ENCODE measurements at places on chromosomes 7 and 10.

GRCh38 chr7:52465216-52465615 lies 570.2 kb upstream of the POM121L12 start:
- DNase-seq: no peak

- no peak for DNase-seq
Observed at GRCh38 chr10:29876008-29876555, 183.3 kb downstream of the JCAD start.

DNA sequence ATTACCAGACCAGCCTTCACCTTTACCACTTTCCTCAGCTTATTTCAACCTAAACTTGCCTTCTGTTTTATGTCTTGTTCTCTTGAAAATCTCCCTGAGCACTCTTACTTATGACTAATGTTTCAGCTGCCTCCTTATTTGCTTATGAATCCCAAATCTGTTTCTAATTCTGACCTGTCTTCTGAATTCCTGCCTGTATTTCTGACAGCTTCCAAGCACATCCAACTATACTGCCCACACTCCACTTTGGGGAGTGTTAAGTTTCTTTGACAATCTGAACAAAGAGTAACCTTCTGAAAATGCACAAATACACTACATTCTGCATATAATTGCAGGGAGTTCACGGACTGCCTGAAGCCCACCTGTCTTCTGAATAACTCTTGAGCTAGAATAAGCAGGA lies 48.7 kb downstream of the ARMC3 start:
- no peak for DNase-seq

DNA sequence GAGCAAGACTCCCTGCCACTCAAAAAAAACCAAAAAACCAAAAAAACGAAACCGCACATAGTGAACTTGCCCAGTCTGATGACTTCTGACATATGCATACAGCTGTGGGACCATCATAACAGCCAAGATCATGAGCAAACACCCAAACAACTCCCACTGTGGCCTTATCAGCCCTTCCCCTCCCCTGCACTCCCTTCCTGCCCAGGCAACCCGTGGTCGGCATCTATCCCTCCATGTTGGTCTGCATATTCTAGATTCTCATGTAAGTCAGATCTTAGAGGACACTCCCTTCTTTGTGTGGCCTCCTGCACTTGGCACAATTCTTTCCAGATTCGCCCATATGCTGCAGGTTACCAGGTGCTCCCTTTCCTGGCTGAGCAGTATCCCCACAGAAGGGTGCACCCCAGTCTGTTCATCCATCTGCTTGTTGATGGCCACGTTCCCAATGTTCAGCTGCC lies 72.8 kb downstream of the GNA12 start:
- DNase-seq: no peak

DNA sequence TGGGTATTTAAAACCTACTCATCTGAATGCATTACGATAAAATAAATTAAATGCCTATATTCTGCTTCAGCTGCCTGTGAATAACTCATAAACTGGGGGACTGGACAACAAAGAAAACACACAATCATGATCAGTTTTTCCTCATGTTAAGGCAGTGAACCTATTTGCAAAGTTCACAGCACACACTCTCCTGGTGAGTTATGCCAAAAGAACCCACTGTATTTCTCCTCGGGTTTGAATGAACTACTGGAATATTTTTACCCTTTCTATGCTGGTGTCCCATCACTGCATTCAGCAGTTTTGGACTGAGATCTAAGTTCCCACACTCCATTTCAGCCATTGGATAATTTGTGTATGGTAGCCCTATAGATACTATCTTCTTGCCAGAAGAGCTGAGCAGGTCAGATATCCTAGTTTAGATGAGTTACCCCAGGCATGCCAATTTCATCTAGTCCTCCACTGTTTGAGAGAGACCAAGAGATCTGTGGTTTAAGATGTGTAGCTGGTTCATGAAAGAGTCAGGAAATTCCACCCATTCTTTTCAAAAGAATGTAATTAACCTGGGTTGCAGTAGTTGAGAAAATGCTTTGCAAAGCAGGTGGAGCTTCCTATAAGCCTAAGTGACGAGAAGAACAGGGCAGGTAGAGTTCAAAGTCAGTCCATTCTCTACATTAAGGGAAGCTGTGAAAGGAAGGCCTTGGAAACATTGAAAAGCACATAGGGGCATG lies 101.7 kb downstream of the PLXDC2 start:
- no peak for DNase-seq

GRCh38 chr7:36190447-36191291 lies 37.6 kb downstream of the EEPD1 start:
- no peak for DNase-seq

DNA sequence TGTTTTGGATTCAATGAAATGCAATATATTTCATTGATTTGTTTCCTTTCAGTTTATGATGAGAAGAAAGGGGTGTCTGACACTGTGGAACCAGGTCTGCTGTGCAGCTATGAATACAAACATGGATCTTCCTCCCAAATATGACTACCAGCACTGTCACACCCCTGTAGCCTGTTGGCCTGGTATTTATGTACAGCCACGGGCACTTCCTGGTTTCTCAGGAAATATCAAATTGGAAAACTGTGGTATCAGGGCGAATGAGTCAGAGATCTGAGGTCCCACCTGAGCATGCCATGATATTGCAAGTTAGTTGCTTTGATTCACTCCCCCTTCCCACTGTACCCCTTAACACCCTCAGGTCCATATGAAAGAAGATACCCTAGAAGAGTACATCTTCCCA lies 87.8 kb downstream of the DNMBP start:
- no peak for DNase-seq

DNA sequence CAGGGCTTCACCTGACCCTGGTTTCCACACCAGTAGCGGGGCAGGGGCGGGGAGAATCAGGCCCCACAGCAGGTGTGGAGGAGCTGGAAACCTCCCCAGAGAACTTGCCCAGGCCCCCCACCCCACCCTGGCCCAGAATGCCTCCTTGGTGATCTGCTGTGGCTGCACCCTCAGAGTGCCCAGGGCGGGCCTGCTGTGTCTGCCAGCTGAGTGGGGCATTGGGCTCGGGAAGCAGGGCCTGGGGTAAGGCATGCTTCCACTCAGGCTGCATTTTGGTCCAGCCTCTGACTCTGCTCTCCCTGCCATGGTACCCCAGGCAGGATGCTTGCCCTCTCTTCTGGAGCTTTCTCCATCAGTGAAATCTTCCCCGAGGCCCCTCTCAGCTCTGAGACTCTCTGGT lies 1.1 kb upstream of the CRHR2 start:
- DNase-seq: no peak

- DNase-seq: no peak
Observed at GRCh38 chr10:122530177-122530576, 30.4 kb upstream of the DMBT1 start.

DNA sequence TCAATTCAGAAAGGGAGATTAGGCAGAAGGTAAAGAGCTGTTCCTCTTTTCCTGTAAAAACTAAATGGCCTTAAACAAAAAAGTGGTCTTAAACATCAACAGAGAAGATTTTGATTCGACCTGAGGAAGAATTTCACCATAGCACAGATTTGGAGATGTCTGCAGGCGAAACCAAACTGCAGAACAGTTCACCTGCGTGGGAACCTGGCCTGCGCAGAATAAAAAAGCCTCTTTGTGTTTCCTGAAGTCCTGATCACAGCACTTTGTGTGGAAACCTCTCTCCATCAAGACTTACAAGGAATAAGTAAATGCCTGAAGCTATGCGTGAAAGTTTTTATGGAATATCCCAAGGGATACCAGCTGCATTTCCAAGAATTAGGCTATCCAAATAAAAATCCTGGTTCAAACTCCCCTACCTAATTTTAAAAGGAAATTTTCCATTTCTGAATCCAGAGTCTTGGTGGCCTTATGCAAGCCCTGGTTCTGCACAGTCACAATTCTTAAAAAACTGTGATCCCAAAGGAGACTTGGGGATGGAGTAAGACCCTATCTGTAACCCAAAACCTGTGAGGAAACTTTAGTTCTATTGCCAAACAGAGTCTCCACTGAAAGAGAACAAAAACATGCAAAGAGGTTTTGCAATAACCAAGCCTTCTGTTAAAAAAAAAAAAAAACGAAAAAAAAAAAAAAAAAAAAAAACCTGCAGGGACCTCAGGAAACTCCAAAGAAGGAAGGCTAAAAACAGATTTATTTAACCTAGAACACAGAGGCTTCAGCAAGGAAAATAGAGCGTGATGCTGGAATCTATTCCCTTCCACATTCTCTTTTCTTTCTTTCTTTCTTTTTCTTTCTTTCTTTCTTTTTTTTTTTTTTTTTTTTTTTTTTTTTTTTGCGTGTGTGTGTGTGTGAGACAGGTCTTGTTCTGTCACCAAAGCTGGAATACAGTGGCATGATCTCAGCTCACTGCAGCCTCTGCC lies 10.4 kb downstream of the CALML3 start:
- DNase-seq: no peak

GRCh38 chr10:84607523-84607922 lies 279.1 kb downstream of the CCSER2 start:
- DNase-seq: no peak
